ENCODE measurements at places on chromosomes 1 and 21.

GRCh38 chr1:39689214-39689613 is 2.0 kb downstream of the HPCAL4 start:
- DNase-seq, result no peak

- DNase-seq, result no peak
These were observed 58.0 kb downstream of the NUF2 start for GRCh38 chr1:163379801-163380200.

DNA sequence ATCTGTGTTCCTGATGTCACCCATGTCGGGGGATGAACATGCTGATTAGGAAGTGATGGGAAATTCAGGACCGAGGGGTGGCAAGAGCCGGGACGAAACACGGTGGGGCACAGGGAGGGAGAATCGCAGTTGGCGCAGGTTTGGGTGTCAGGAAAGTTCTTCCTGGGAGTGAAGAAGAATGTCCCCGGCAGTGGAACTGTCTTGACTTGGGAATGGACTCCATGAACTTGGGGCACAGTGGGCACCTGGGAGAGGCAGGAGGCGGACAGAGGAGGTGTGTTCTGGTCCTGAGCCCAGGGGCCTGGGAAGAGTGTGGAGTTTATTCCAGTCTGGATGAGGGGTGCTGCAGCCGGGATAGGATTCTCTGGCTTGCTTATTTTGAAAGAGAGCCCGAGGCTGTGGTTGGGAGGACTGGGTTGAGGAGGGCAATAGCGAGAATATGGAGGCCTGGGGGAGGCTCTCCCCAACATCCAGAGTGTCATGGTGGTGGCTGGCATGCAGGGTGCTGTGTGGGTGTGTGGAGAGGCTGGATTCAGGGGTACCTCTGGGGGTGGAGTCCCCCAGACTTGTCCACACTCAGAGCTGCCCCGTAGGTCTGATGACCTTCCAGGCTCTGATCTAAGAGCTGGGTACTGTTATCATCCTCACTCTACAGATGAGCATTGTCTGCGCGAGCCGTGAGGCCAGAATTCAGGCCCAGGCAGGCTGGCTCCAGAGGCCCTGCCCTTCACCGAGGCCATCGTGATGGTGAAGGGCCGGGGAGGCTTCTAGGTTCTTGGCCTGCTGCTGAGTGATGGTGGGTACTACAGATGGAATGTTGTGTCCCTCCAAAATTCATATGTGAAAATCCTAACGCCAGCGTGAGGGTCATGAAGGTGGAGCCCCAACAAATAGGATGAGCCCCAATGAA is 274.5 kb upstream of the C1orf174 start:
- DNase-seq, result no peak

DNA sequence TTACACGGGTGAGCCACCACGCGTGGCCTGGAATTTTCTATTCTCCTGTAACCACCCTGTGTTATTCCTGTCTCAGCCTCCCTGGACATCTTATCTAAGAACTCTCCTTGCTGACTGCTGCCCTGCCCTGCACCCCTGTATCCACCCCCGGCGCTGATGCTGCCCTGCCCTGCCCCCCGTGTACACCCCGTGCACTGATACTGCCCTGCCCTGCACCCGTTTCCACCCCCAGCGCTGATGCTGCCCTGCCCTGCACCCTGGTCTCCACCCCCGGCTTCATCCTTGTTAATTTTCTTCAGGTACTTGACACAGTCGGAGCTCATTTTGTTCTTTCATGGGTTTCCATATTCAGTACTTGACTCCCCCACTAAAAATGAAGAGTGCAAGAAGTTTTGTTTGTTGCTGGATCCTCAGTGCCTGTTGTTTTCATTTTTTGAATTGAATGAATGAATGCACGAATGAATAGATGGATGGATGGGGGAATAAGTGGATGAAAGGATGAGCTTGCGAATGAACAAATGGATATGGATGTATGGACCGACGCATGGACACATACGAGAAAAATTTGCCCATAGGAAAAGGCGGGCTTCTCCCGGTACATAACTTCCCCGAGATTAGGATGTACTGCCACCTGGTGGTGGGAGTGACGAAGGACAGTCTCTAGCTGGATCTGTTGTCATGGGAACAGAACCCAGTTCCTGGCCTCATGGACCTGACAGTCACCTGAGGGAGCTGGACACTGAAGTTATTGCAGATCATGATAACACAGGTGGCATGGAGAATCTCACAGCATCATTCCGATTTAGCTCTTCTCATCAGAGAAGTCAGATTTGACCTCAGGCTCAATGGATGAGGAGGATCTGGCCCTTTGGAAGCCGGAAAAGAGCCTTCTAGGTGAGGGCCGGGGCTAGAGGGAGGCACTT is 14.9 kb downstream of the AADACL4 start:
- DNase-seq, result peak; percentile 64

DNA sequence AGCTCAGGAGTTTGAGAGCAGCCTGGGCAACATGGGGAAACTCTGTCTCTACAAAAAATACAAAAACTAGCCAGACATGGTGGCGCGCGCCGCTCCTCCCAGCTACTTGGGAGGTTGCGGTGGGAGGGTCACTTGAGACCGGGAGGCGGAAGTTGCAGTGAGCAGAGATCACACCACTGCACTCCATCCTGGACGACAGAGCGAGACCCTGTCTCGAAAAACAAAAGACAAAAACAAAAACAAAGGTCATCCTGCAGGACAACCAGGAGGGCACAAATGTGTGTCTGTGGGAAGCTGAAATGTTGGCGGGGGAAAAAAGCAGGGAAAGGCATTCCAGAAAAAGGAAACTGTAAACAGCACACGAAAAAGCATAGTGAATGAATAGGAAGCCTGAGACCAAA is 104.1 kb upstream of the HNRNPU start:
- no peak for DNase-seq

- no peak for DNase-seq
These were observed 20.1 kb downstream of the SLAMF1 start for GRCh38 chr1:160626509-160627342.

DNA sequence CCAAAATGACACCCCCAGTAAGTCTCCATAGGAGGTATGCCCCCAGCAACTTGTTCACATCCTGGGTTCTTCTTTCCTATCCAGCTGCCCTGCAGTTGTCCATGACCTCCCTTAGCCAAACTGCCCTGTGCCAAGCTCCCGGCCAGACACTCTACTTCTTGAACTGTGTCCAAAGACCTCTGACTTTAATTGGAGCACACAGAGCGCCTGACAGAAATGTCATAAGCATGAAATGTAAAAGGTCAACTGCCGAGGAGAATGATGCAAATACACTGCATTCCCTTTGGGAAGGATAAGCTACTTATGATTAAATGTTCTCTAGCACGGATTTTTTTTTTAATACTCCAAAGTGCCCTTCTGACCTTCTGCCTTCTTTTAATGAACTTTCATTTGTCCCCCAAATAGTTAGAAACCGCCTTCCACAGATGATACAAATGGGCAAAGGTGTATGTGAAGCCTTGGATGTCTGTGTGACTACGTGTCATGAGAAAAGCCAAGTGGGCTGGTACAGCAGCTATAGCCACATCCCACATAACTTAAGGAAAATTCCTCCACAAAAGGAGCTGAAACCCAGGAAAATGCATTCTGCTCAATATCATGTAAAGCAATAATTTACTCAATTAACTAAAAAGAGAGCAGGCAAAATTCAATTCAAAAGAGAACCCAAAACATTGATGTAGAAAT is 26.8 kb downstream of the PALMD start:
- no peak for DNase-seq

- peak; percentile 8 for DNase-seq
These were observed 37.5 kb upstream of the LRRC53 start for GRCh38 chr1:74549932-74550331.

DNA sequence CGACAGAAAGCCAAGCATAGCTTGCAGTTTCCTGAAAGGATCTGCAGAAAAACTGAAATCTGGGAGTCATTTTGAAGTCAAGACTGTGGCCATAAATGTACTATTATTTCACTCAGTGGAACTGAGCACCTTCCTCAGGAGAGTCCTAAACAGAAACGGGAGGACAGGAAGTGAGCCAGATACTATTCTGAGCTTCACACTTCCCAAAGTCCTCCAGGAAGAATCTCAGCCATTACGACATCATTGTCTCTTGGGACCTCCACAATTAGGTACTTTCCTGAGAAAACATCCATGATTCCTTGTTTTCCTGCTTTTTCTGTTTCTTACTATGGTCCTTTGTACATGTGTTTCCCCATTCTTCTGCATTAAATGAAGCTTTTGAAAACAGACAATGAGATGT is 299.2 kb upstream of the USP25 start:
- DNase-seq, result no peak

DNA sequence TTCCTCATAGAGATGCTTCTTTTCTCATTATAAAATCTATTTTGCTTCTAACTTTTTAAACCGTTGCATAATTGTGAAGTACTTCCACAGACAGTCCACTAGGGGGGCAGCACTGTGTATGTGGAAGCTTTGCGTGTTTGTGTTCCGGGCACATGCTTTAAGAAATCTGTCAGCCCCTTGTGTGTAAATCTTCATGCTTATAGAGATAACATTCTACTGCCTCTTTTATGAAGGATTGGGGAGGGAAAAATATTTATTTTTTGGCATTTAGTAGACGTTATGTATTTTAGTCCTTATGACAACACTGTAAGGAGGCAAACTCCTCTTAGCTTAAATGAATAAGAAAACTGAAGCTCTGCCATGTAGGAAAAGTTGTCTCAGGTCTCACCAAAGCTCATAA is 157.3 kb upstream of the PTGFR start:
- no peak for DNase-seq

- DNase-seq, result peak; percentile 88
These were observed 6.3 kb upstream of the KYAT3 start for GRCh38 chr1:88998716-88999115.

GRCh38 chr1:156421939-156422601 is 53.1 kb downstream of the RHBG start:
- DNase-seq, result no peak

DNA sequence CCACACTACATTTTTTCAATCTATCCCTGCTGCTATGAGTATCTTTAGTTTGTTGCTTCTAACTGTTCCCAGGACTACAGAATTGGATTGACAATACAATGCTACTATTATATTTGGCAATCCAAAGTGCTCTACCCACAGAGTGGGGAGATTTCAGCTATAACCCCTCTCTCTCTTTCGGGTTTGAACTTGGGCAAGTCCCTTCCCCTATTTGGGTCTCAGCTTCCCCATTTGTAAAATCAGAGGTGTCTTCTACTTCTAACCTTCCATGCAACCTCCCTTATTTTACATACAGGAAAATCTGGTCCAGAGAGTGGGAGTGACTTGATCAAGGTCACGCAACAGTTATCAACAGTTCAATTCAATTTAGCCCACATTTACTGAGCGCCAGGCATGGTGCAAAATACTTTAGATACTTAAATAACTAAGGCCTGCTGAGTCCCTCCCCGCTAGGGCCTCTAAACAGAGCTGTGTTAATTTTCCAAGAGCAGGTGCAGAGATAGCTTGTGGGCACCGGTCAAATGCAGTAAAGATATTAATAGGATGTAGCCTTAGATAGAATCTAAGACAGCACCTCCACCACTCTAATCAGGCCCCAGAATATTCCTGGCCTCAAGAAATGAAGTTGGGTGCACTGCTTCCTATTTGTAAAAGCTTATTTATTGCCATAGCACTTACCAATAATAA is 9.4 kb upstream of the GPX7 start:
- no peak for DNase-seq
